ENCODE measurements at places on chromosomes 11 and 22. TPM values are rescaled to one million over a fixed set of nuclear protein-coding genes. Genes with fewer than 3 reads are reported as not detected.

GRCh38 chr22:22878801-22879674, 8.6 kb upstream of the IGLL5 start:
- DNase-seq: no peak

OR52A1 gene
- 0.17 TPM for total RNA-seq

LRRC4C gene
- 0.28 TPM for total RNA-seq

FAM83F gene
- total RNA-seq: 28.6 TPM

DNA sequence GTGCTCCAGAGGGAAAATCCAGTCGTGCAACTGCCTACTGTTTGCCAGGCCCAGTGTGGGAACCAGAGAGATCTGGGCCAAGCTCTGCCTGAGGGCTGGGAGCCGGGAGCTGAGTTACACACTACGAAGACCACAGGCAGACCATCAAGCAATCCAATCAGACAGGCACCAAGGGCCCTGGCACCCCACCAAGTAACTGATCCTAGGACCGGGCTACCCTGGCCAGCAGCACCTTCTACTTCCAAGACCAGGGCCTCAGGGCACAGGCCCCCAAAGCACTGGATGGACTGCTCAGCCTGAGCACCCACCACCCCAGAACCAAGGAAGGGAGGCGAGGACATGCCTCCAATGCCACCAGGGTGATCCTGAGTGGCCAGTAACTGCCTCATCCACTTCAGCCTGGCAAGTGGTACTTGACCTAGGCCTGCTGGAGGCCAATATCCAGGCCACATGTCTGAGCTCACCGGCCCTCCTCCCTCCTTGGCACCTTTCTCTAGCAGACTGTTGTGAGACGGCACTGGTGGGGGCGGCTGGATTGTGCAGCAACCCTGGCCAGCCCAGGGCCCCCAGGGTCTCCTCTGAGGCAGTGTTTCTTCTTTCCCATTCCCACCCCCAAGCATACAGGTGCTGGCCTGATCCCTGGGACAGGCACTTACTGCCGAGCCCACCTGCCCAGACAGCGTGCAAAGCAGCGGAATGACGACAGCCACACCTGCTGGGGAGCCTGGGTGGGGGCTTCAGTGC, 20.7 kb upstream of the ARFGAP3 start:
- no peak for DNase-seq

DNA sequence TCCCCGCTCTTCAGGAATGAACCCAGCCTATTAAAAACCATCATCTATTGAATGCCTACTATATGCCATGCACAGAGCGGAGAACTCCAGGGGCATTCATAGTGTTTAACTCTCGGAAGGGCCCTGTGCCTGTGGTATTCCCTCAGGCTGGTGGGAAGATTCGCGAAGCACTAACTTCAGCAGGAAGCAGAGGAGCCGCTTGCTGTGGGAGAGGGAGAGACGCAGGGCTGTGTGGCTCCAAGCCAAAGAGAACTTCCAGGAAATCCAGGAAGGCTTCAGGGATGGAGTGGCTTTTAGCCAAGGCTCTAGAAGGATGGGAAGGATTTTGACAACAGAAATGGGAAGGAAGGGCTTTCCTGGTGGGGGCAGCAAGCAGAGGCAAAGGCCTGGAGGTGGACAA, 103.8 kb downstream of the TP53I11 start:
- no peak for DNase-seq

GRCh38 chr11:122745111-122745510, 89.6 kb downstream of the UBASH3B start:
- DNase-seq: no peak

DNA sequence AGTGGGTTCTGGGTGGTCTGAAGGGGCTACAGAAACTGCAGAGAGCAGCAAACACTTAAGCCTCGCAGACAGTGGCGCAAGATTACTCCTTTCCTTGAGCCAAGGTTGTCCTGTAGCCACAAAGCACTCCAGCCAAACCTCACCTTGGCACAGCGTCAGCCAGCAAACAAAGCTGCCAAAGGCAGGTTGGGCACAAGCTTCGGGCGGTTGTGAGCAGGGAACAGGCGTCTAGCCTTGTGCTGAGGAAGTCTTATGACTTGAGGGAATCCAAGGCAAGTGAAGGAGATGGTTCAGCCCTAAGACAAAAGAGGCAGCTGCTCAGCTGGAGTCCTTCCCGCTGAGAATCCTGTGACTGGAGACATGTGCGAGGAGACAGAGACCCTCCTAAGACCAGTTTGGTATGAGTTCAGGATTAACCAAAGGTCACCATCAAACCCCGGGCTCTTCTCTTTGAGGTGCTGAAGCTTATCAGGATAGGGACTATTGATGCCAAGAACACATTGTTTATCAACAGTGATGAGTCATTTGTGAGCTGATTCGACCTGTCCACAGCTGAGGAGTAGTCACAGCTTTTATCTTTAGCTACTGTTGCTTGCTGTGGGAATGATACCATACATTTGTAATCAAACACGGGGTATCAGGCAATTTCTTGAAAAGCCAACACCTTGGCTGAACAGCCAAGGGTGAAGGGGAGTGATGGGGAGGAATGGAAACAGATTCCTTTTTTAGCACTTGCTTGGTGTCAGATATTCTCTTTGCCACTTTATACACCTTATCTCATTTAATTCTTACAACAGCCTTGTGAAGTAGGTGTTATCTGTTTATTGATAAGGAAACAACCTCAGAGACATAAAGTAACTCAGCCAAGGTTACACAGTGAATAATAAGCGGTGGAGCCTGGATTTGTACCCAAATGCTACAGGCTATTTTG, 4.6 kb downstream of the ADM start:
- DNase-seq: peak; percentile 92

GRCh38 chr11:126978165-126978564, 22.4 kb downstream of the KIRREL3 start:
- no peak for DNase-seq
